ENCODE measurements at places on chromosomes 6 and 20. TPM values are rescaled to one million over a fixed set of nuclear protein-coding genes. Genes with fewer than 3 reads are reported as not detected.

Gene BHLHE23
- total RNA-seq = not detected

DNA sequence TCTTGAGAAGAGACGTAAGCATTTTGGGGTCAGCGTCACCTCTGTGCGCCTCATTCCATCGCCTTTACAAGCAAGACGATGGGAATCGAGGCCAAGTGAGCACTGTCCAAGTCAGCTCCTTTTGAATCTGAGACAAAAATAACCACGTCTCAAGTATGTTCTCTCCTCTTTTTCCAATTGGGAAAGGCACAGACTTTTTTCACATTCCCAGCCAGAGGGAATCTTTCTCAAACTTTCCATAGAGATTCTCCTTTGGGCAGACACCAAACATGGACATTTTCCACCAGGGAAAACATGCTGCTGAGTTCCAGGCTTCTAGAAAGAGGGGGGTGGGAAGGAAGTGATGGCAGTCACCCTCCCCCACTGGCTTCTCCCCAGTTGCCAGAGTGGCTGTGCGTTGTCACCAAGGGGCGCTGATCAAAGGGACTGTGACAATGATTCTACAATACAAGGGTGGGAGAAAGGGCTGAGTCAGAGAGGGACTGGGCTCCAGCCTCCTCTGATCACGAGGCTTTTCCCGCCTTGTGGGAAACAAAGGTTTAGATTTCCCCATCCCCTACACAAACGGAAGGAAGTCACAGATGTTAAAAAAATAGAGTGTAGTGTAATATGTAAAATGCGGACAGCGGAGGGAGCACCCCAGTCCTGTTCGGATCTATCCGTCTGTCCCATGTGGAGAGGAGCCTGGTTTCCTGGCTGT is 281.9 kb upstream of the RNF24 start:
- DNase-seq = no peak
- no peak overlapping the region for H3K4me3 ChIP-seq
- H3K27ac ChIP-seq = no peak overlapping the region
- no peaks in the 10 kb centered on the region for H3K36me3 ChIP-seq
- H3K4me1 ChIP-seq = no peaks in the 10 kb centered on the region
- H3K27me3 ChIP-seq = peaks cover 7% of the 10 kb centered on the region

DNA sequence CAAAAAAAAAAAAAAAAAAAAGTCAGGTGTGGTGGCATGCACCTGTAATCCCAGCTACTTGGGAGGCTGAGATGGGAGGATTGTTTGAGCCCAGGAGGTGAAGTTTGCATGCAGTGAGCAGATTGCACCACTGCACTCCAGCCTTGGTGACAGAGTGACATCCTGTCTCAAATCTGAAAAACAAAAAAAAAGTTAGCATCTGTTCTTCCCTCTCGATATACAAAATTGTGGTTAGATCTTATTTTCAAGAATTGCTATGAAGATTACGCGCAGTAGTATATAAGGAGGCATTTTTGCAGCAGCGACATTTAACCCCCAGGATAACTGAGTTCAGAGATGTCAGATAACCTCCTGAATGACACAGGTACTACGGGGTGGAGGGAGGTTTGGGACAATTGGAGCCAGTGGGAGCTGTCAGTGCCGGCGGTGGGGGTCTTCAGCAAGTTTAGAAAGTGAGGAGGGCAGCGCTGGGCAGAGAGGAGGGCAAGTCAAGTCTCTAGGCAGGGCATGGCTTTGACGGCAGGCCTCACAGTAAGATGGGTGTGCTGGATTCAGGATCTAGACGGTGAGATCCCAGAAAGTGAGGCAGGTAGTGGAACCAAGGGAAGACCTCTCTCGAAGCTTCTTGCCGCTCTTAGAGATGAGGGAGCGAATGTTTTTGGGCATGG is 26.2 kb upstream of the MRPS18A start:
- peaks cover 9% of the 10 kb centered on the region for H3K4me1 ChIP-seq
- peaks cover 18% of the 10 kb centered on the region for H3K27me3 ChIP-seq
- H3K4me3 ChIP-seq = no peak overlapping the region
- no peaks in the 10 kb centered on the region for H3K36me3 ChIP-seq
- H3K27ac ChIP-seq = peak overlapping the region; percentile 54

DNA sequence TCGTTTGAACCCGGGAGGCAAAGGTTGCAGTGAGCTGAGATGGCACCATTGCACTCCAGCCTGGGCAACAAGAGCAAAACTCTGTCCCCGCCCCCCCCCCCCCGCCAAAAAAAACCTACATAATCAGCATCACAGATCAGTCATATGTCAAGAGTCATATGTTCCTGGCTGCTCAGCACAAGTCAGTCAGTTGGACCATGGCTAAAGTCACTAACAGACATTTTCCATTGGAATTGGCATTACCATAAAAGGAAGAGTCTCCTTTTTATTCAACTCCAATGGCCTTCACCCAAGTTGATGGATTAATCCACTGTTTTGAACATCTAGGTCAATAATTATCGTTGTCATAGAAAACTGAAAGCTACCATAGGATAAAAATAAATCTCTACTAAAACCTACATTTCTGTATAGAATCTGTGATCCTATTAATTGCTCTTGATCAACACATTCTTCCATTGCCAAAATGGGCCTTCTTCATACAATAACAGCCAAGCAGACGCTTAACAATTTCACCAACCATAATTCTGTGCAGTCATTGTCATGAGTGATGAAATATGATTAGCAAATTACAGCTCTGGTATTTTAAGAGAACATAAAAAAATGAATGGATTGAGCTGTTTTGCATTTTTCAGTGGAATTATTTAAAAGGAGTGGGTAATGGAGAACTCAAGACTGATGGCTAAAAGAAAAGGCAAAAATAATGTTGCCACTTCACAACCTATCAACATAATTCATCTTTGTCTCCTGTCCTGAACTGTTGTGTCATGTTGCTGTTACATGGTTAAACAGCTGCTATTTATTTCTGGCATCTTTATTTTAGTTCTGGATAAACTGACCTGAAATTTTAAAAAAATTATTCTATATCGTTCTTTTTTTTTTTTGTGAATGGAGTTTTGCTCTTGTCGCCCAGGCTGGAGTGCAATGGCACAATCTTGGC is 555.5 kb upstream of the JARID2 start:
- H3K4me1 ChIP-seq = no peaks in the 10 kb centered on the region
- no peaks in the 10 kb centered on the region for H3K27me3 ChIP-seq
- no peaks in the 10 kb centered on the region for H3K36me3 ChIP-seq

Gene PI3
- total RNA-seq = not detected

DNA sequence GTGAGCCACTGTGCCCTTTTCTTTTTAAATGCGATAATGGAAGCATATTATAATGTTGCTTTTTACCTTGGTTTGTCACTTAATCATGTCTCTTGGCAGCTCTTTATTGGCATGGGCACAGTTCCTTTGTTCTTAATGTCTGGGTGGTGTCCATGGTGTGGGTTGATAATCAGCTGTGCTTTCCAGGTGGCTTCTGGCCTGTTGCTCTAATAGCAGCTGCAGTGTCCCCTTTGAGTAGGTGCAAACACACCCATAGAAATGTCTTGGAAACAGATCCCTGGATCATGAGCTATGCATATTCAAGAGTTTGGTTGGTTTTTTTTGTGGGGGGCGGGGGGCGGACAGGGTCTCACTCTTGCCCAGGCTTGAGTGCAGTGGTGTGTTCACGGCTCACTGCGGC is 29.9 kb downstream of the EFCAB8 start:
- H3K27ac ChIP-seq = no peak overlapping the region
- H3K4me3 ChIP-seq = no peak overlapping the region
- H3K4me1 ChIP-seq = no peaks in the 10 kb centered on the region
- no peaks in the 10 kb centered on the region for H3K27me3 ChIP-seq
- DNase-seq = no peak
- H3K36me3 ChIP-seq = no peaks in the 10 kb centered on the region

Gene FOXF2
- total RNA-seq = not detected

- H3K4me1 ChIP-seq = peaks cover 8% of the 10 kb centered on the region
- no peak for DNase-seq
- H3K27me3 ChIP-seq = no peaks in the 10 kb centered on the region
- no peak overlapping the region for H3K4me3 ChIP-seq
Observed at GRCh38 chr20:25223179-25223661, 24.7 kb upstream of the PYGB start.

GRCh38 chr20:24977797-24978196 is 14.8 kb downstream of the APMAP start:
- H3K36me3 ChIP-seq = peaks cover 71% of the 10 kb centered on the region
- no peak for DNase-seq
- no peaks in the 10 kb centered on the region for H3K27me3 ChIP-seq
- H3K4me3 ChIP-seq = no peak overlapping the region
- no peaks in the 10 kb centered on the region for H3K4me1 ChIP-seq
- H3K27ac ChIP-seq = no peak overlapping the region

- H3K36me3 ChIP-seq = no peaks in the 10 kb centered on the region
- no peak overlapping the region for H3K4me3 ChIP-seq
- no peak overlapping the region for H3K27ac ChIP-seq
- DNase-seq = no peak
Observed at GRCh38 chr6:168927026-168927425, 326.6 kb downstream of the THBS2 start.

Gene PROCR
- 0.55 TPM for total RNA-seq

Gene POM121L2
- not detected for total RNA-seq

DNA sequence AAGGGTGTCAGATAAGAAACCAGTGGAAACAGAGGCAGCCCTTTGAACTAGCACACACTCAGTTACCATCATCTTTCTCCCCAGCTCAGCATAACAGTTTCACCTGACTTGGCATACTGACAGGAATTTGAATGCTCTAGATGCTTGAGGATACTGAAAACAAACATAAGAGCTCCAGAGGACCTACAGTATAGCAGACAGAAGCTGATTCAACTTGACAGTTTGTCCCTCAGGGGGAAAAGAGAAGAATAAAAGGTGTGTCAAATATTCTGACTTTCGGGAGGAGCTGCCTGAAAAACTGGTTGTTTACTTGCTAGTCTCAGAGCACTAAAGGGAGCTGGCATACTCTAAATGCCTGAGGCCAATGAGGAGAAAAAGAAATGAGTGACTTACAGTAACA is 35.1 kb downstream of the EYS start:
- H3K4me3 ChIP-seq = no peak overlapping the region
- H3K27ac ChIP-seq = no peak overlapping the region
- H3K27me3 ChIP-seq = no peaks in the 10 kb centered on the region
- no peak for DNase-seq
- peaks cover 4% of the 10 kb centered on the region for H3K36me3 ChIP-seq

DNA sequence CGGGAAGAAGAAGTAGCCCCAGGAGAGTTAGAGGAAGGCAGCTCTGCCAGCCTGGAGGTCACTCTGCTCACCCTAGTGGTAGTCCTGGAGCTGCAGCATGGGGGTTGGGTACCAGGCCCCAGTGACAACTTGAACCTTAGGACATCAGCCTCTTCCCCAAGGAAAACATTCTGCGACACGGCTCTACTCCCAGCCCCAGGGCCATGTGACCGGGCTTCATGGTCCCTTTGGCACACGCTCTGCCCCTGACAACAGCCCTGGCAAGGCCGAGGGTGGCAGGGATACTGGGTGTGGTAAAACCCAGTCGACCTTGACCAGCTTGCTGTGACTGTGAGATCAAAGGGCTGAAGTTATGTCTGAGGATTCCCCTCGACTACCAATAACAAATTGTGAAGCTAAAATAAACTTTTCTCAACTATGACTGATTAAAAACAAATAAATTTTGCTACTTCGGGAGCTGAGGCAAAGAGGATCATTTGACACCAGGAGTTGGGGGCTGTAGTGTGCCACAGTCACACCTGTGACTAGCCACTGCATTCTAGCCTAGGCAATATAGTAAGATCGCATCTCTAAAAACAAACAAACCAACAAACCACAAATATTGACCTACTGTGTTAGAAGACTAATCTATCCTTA is 24.4 kb upstream of the ARID1B start:
- H3K4me1 ChIP-seq = peaks cover 4% of the 10 kb centered on the region
- H3K27me3 ChIP-seq = peaks cover 16% of the 10 kb centered on the region
- no peaks in the 10 kb centered on the region for H3K36me3 ChIP-seq
- H3K4me3 ChIP-seq = no peak overlapping the region

- H3K4me3 ChIP-seq = no peak overlapping the region
- no peak for DNase-seq
- H3K27me3 ChIP-seq = no peaks in the 10 kb centered on the region
- peaks cover 2% of the 10 kb centered on the region for H3K4me1 ChIP-seq
- peaks cover 27% of the 10 kb centered on the region for H3K36me3 ChIP-seq
Observed at GRCh38 chr6:99412065-99412464, 13.0 kb downstream of the PNISR start.

- no peak overlapping the region for H3K27ac ChIP-seq
- H3K27me3 ChIP-seq = no peaks in the 10 kb centered on the region
- DNase-seq = no peak
- H3K36me3 ChIP-seq = no peaks in the 10 kb centered on the region
- peaks cover 5% of the 10 kb centered on the region for H3K4me1 ChIP-seq
Observed at GRCh38 chr6:45584127-45584526, 206.4 kb upstream of the SUPT3H start.

Gene DDO
- total RNA-seq = not detected

- H3K27ac ChIP-seq = peak overlapping the region; percentile 18
- H3K4me1 ChIP-seq = peaks cover 49% of the 10 kb centered on the region
- no peak for DNase-seq
- no peak overlapping the region for H3K4me3 ChIP-seq
Observed at GRCh38 chr6:15310680-15311079, 64.8 kb downstream of the JARID2 start.

Gene MARCKS
- total RNA-seq = 158 TPM

Gene C20orf144
- 0.27 TPM for total RNA-seq

Gene PSORS1C2
- total RNA-seq = not detected

DNA sequence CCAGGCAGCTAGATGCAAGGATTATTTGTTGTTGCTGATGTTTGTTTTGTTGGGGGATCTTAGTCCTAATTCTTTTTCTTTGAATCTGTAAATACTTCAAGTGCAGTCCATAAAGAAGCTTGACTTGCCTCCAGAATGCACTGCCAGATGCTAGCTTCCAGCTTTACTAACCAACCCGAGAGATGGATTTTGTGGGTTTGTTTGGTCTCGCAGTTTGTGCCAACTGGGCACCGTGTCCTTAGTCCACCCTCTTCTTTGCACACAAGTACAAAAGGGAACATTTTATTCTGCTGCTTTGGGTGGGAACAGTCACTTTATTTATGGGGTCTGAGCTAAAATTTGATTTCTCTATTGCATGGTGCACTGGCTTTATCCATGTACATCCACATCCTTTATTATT is 212.0 kb downstream of the PLCB1 start:
- no peak for DNase-seq
- H3K4me1 ChIP-seq = peaks cover 37% of the 10 kb centered on the region
- no peak overlapping the region for H3K4me3 ChIP-seq
- H3K27ac ChIP-seq = no peak overlapping the region
- H3K27me3 ChIP-seq = no peaks in the 10 kb centered on the region

DNA sequence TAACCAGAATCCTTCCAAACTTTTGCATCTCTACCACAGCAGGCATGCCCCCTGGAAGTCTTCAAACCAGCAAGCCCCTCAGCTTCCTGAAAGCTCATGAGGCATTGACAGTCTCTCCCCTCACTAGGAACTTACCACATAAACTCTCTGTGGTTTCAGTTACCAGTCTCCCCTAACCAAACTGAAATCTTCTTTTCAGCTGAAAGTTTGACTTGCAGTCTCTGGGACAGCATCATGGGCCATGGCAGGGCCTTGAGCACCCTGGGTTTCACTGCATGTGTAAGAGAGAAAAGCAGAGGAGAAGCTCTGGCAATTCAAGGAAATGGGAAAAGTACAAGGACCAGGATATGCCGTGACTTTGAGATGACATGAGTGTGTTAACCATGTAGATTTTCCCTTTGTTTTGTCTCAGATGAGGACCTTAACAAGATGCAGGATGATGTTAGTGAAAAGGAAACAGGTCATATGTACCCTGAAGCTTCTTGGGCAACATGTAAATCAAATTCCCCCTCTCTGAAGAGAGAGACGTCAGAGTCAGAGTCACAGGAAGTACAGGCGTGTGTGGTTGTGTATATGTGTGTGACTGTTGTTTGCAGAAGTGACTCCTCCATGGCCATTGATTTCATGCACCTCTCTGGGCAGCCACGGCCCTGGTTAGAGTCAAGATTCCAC is 106.3 kb downstream of the TNFRSF21 start:
- no peaks in the 10 kb centered on the region for H3K36me3 ChIP-seq
- peaks cover 7% of the 10 kb centered on the region for H3K27me3 ChIP-seq
- no peak overlapping the region for H3K4me3 ChIP-seq
- H3K4me1 ChIP-seq = peaks cover 3% of the 10 kb centered on the region
- no peak overlapping the region for H3K27ac ChIP-seq
- DNase-seq = no peak

Data from progenitor cell of endocrine pancreas (in vitro differentiated cells).